ENCODE measurements at places on chromosomes 4 and X.

DNA sequence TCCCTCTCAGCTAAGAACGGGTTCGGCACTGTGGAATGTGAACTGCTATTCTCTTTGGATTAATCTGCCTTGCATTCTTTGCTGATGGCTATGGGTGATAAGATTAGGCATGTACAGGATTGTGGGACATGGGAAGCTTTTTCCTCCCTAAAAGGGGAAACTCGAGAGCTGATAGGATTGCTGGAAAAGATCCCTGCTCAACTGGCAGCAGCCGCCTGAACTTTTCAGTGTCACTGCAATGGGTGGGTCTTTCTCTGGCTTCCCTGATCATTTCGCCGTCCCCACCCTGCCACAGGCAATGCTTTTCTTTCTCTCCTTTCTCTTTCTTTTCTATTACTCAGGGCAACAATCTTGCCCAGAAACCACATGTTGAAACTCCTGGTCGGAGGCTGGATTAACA lies 20.5 kb downstream of the PAGE2 start:
- no peak for DNase-seq

DNA sequence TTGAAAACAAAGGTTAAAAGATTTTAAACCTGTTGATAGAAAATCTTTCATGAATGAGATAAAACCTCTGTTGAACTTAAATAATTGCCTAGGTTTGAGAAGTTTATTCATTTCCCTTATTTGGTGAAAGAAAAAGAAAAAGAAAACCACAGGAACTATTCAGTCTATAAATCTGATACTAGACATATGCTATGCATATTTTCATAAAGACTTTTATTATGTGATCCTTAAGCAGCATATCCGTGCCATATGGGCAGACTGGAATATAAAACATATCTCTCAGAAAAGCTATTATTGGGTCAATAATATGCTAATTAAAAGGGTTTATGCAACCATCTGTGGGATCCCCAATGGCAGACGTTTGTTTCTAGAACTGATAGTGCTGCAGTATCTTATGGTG lies 178.7 kb downstream of the RASL11B start:
- peak; percentile 64 for DNase-seq

DNA sequence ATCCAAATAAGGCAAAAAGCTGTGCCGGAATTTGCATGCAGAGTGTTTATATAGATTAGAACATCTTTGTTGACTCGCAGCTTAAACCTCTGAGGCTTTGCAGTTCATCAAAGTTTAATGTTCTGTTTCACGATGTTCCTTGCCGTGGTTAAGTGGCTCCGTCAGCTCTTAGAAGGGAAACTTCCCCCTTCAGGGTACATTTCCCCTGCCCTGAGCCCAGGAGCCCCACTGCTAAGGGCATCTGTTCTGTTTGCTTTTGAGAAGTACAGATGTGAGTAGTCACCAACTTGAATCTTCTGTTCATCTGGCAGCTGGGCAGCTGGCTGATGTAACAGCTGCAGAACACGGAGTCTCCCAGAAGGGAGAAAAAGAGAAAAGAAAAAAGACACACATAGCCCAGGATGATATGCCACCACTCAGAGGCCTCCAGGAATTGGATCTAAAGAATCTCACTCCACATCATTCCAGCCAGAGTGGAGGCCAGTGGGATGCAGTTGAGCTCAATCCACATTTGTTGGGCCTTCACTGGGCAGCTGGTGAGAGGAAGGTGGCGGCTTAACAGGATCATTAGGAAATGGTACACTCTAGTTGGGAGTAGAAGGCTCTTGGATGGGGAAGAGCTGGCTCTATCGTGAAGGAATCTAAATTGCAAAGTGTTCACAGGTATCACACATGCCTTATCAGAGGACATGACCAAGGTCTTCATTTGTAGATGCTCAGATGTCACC lies 178.7 kb upstream of the RBPJ start:
- no peak for DNase-seq

GRCh38 chr4:152659806-152660205 lies 20.0 kb downstream of the TMEM154 start:
- no peak for DNase-seq

- no peak for DNase-seq
Measured at GRCh38 chrX:5549512-5549911, 679.2 kb downstream of the NLGN4X start.

Data from fibroblast of skin of left quadriceps (primary cell).